Activated CD8-positive, alpha-beta T cell treated with anti-CD3 and anti-CD28 coated beads for 36 hours (primary cell): ENCODE measurements at places on chromosomes 7 and 10.

DNA sequence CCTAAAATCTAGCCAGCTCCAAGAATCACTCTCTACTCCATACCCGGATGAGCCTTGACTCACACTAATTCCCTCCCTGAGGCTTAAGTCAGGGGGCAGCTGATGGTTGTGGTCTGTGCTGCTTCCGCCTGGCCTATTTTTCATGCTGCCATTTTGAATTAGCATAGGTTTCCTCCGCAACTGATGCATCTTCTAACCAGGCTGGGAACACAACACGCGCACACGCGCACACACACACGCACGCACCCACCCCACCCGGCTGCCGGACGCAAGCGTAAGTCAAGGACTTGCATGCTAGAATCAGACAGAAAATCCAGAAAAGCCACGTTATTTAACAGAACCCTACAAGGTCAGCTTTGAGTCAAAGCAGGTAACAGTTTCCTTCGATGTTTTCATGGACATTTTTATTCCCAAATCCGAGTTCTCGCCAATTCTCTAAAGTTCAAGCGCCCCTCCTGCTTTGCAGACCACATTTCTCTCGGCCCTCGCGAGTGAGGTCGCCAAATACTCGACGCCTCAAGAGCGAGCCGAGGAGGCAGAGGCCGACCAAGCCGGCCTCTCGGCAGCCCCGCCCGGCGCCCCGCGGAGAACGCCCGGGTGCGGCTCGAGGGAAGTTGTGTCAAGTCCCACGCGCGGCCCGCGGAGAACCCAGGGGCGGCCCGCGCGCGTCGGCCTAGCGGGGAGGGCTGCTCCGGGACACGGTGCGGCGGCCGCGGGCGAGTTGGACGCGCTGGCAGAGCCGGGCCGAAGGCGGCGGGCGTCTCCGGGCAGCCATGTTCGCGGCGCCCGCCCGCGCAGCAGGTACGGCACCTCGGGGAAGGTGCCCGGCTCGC lies 961 bp downstream of the SCRN1 start:
- DNase-seq = peak; percentile 42

- DNase-seq = no peak
Measured at GRCh38 chr7:90290244-90291113, 30.6 kb downstream of the FAM237B start.

- DNase-seq = no peak
Measured at GRCh38 chr7:6725003-6725402, 18.3 kb upstream of the ZNF12 start.

DNA sequence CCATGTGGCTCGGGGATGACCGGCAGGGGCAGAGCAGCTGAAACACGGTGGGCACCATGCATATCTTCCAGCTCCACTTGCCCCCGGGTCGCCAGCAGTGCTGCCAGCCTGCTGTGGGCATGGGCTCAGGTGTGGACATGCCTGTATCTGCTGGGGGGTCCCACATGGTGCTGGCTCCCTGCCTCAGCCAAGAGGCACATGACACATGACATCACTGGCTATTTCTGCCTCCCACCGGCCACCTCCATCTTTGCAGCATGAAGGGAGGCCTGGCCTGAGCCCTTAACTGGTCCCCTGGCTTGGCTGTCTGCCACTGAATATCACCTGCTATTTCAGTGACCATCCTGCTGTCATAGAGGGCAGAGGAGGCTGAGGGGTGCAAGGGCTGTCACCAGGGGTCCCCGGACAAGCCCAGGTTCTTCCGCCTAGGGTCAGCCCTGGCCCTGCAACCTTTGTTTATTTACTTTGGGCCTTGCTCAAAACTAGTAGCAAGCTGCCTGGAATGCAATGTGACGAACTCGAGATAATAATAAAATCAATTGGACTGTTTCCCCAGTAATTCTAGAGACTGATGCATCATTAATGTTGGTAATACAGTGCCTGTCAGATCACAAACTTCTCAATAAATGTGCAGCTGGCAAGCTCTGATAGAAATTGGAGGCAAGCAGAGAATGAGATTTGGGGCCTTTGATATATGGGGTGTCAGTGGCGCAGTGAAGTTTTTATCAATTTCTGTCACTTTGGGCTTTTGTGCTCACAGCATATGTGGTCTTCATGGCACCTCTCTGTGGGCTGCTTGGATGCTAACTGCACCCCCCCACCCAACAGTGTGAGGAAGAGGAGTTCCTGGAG lies 28.5 kb downstream of the ZMIZ1 start:
- DNase-seq = no peak

GRCh38 chr7:35758421-35758820 lies 42.4 kb upstream of the SEPTIN7 start:
- DNase-seq = peak; percentile 4

DNA sequence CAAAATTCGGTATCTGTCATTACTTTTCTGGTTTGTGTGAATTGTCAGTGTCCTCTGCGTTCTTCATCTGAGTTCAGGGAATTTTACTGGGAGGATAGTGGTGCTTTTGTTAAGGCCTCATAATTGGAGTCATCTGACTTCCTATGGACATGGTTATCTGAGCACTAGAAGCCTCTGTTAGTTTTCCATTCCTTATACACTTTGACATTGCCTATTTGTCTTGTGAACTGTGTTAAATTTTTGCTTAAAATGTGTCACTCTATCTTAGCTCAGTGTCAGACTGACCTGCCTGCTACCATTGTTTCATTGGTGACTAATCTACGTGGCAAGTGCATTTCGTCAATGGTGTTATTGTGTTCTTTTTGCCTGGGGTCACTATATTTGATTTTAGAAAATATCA lies 253.3 kb downstream of the SEMA3A start:
- DNase-seq = no peak

DNA sequence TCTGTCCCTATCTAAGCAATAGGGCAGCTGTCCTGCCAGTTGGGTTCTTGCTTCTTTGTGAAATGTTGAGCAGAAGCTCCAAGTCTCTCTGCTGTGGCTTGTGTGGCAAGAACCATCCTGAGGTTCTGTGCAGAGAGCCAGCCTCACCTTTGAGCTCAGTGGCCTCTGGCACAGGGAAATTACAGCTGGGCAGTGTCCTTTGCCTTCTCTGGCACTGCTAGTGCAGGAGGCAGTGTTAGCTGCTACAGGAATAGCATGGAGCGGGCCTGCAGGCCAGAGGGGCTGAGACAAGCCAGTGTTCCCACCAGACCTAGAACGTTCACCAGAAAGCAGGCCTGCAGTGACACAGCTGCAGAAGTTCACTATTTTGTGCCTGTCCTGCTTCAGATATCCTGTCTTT lies 1.8 kb downstream of the PRXL2A start:
- DNase-seq = no peak

- DNase-seq = peak; percentile 24
Measured at GRCh38 chr10:69800109-69800508, 1.6 kb upstream of the COL13A1 start.

DNA sequence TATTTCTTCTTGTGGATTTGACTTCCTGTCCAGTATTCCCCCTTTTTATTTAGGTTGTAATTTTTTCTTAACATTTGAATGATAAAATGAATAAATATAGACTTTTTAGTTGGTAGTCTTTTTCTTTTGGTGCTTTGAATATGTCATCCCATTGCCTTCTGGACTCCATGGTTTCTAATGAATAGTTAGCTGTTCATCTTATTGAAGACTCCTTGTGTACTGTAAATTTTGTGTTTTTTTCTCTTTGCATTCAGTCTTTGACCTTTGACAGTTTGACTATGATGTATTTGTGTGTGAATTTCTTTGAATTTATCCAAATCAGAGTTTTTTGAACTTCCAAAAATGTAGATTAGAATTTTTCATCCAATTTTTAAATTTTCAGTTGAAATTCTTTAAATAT lies 554.3 kb downstream of the NRG3 start:
- DNase-seq = no peak

- peak; percentile 52 for DNase-seq
Measured at GRCh38 chr7:155961241-155962190, 149.3 kb upstream of the SHH start.

- DNase-seq = no peak
Measured at GRCh38 chr10:105577865-105578607, 936.9 kb downstream of the SORCS3 start.

- no peak for DNase-seq
Measured at GRCh38 chr7:44796034-44796503, 412 bp upstream of the PPIA start.

- no peak for DNase-seq
Measured at GRCh38 chr7:64685741-64686140, 19.8 kb downstream of the ZNF107 start.

DNA sequence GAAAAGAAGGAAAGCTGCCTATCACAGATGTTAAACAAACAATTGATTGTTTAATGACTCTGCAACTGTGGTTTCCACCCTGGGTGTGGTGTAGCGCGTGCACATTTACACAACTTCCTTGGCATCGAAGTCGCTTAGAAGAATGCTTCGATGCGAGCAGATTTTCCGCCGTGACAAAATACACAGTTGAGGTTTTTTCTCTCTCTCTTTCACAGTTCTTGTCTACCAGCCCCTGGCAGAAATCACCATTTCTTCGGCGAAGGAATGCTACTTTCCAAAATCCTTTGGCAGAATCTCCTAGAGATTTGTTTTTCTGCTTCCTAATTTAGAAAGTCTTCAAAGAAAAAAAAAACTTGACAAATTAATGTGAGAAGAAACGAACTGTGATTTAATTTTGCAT lies 70.7 kb upstream of the C1QL3 start:
- DNase-seq = no peak

- no peak for DNase-seq
Measured at GRCh38 chr7:70525991-70526390, 606.0 kb upstream of the GALNT17 start.

GRCh38 chr7:148242294-148242821 lies 348.2 kb upstream of the C7orf33 start:
- DNase-seq = peak; percentile 2

GRCh38 chr10:132986076-132986475 lies 43.7 kb upstream of the CFAP46 start:
- no peak for DNase-seq

DNA sequence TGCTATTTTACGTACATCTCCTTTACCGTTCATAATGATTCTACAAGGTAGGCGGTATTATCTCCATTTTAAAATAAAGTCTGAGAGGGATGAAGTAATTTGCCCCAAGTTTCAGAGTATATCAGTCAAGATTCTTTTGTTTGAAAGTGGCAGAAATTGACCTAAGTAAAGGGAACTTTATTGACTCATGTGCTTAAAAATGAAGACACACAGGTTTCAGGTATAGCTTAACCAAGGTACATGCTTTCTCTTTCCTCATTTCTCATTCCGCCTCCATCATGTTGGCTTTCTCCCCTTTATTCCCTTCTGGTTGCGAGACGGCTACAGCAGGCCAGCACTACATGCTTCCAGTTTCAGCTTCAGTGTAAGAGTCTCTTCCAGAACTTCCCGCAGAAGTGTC lies 77.5 kb downstream of the NOC3L start:
- no peak for DNase-seq

- no peak for DNase-seq
Measured at GRCh38 chr10:6847561-6847960, 267.5 kb upstream of the PRKCQ start.

DNA sequence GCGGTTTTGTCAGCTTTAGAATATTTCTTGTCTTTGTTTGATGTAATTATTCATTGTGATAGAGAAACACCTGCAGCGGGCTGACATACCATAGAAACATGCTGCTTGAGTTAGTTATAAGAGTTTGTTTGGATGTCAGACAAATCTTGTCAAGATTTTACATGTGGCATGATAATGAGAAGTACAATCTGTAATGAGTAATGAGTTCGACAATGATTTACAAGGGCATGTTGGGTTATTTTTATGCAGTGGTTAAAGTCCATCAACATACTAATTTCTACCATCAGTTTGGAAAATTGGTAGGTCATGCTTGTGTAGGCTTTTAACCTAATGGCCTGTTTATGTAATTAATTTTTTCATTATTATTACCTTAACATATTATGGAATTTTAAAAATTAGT lies 31.3 kb downstream of the FZD1 start:
- DNase-seq = no peak

- DNase-seq = no peak
Measured at GRCh38 chr10:5963071-5963470, 14.3 kb downstream of the IL15RA start.

DNA sequence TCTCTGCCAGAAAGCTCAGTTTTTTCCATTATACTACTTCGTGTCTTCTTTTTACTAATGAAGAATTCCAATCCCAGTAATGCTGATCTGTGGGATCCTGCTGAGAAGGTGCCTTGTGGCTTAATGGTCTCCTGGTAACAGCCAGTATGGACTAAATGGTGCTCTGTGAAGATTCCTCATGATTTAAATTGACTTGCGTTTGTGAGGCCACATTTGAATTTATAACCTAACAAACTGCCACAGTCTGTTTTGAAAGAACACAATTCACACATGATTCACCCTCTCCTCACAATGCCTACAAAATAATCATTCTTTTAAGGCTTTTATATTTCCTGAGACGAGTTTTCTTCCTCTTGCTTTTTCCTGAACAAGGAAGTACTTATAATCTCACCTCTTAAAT lies 140.0 kb downstream of the MBL2 start:
- DNase-seq = no peak

DNA sequence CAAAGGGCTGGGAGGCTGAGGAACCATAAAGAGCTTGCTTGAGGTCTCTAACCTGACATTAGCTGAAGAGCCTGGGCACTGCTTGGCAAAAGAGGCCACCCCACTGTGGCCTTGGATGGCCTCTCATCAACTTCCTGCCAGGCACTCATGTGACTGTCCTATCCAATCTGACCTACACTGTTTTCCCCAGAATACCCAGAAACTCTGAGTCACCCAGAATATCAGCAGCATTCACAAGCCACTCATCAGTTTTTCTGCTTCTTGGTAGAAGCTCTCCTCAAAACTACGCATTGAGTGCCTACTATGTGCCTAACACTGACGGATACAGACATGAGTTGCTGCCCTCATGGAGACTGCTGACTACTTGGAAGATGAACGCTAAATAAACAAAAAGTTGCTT lies 4.1 kb upstream of the NT5C2 start:
- peak; percentile 59 for DNase-seq

GRCh38 chr7:73779517-73779916 lies 9.4 kb upstream of the CLDN3 start:
- no peak for DNase-seq

DNA sequence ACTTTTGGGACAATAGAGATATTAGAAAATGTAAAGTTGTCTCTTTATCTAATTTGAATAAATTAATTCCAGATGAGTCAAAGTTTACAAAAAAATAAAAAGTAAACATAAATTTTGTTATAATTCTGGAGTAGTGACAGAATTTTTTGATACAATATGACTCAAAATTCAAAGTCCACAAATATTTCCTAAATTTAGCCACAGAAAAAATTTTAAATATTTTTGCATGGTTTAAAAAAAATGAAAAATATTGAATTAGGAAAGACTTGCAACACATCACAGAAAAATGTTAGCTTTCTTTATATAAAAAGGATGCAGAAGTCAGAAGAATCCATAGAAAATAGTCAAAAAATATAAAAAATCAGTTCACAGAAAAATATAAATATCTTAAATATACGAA lies 117.7 kb downstream of the ARHGAP21 start:
- DNase-seq = no peak

- no peak for DNase-seq
Measured at GRCh38 chr10:123835575-123835974, 56.0 kb downstream of the CPXM2 start.

- DNase-seq = no peak
Measured at GRCh38 chr7:45182856-45183710, 25.5 kb downstream of the RAMP3 start.
